Urinary bladder (tissue), 4 donors: ENCODE measurements at places on chromosomes 4 and X.

- DNase-seq, result no peak
These were observed 28.4 kb upstream of the RPS6KA6 start for GRCh38 chrX:84216406-84216805.

GRCh38 chr4:79653871-79654270 lies 245.8 kb upstream of the GK2 start:
- DNase-seq, result no peak

DNA sequence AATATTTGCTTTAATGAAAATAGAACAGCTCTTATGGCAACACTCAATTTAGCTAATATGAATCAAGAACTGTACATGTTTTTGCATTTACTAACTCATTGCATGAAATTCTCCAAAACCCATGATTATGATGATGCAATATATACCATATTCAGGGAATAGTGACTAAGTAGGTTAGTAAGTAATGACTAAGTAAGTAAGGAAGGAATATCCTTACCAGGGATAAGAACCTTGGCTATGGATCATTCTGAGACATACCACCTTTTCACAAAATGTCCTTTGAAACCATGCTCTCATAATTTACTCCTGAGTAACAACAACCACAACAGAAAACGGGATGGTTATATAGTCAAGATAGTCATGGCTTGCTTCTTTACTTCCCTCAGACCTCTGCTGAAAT lies 1513.0 kb downstream of the STIM2 start:
- no peak for DNase-seq

GRCh38 chr4:121632636-121633035 lies 64.1 kb downstream of the ANXA5 start:
- no peak for DNase-seq

DNA sequence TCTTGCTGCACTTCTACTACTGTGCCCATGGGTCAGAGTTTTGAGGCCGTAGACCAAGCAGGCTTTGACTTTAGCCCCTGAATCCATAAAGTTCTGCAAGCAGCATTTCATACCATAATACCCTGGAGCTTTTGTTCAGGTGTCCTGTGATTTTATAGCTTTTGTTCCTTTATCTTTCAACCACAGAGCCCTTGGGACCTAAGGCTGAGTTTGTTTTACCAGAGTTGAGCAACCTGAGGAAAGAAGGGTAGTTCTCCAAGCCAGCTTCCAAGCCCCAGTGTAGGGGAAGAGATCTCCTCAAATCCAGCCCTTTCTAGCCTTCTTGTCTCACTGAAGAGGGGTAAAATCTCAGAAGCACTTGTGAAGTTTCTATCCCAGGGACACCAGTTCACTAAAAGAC lies 35.1 kb downstream of the MAGED2 start:
- DNase-seq, result no peak

- DNase-seq, result no peak
These were observed 51.9 kb downstream of the ZFYVE28 start for GRCh38 chr4:2366252-2367192.
